ENCODE measurements at places on chromosomes 6 and 20.

- H3K4me3 ChIP-seq = no peak overlapping the region
- H3K36me3 ChIP-seq = no peaks in the 10 kb centered on the region
- H3K4me1 ChIP-seq = no peaks in the 10 kb centered on the region
- DNase-seq = no peak
- H3K27me3 ChIP-seq = no peaks in the 10 kb centered on the region
These were observed 19.6 kb downstream of the SLC22A2 start for GRCh38 chr6:160238761-160239751.

- no peak for DNase-seq
- H3K36me3 ChIP-seq = no peaks in the 10 kb centered on the region
- H3K4me3 ChIP-seq = no peak overlapping the region
- no peak overlapping the region for H3K27ac ChIP-seq
- H3K27me3 ChIP-seq = no peaks in the 10 kb centered on the region
These were observed 415.6 kb downstream of the GJA1 start for GRCh38 chr6:121851056-121851455.

- no peak overlapping the region for H3K4me3 ChIP-seq
- no peaks in the 10 kb centered on the region for H3K27me3 ChIP-seq
- no peak for DNase-seq
- H3K27ac ChIP-seq = no peak overlapping the region
- H3K36me3 ChIP-seq = peaks cover 16% of the 10 kb centered on the region
These were observed 35.1 kb downstream of the TULP4 start for GRCh38 chr6:158347335-158347734.

- H3K36me3 ChIP-seq = no peaks in the 10 kb centered on the region
- no peak for DNase-seq
- no peak within 1 kb of the TSS for H3K27ac ChIP-seq
- H3K4me3 ChIP-seq = no peak within 1 kb of the TSS
- peaks cover 6% of the 10 kb centered on the region for H3K4me1 ChIP-seq
These were observed at the start of gene UNC5CL for GRCh38 chr6:41039060-41039998. Gene UNC5CL, minus strand, starts transcription at chr6:41039221. Its CDS starts 4,147 bp downstream, at chr6:41035074.

GRCh38 chr20:32667027-32667426 is 6.7 kb downstream of the C20orf203 start:
- H3K36me3 ChIP-seq = no peaks in the 10 kb centered on the region
- DNase-seq = no peak
- H3K4me1 ChIP-seq = peaks cover 3% of the 10 kb centered on the region
- H3K4me3 ChIP-seq = no peak overlapping the region
- no peak overlapping the region for H3K27ac ChIP-seq

GRCh38 chr6:119361209-119361608 is 11.6 kb upstream of the MAN1A1 start:
- H3K4me1 ChIP-seq = no peaks in the 10 kb centered on the region
- no peaks in the 10 kb centered on the region for H3K36me3 ChIP-seq
- H3K27me3 ChIP-seq = peaks cover 57% of the 10 kb centered on the region
- no peak overlapping the region for H3K4me3 ChIP-seq

Measured in osteocyte (in vitro differentiated cells).